GF-D8 (cell line): ENCODE measurements at places on chromosomes 13 and 19.

DNA sequence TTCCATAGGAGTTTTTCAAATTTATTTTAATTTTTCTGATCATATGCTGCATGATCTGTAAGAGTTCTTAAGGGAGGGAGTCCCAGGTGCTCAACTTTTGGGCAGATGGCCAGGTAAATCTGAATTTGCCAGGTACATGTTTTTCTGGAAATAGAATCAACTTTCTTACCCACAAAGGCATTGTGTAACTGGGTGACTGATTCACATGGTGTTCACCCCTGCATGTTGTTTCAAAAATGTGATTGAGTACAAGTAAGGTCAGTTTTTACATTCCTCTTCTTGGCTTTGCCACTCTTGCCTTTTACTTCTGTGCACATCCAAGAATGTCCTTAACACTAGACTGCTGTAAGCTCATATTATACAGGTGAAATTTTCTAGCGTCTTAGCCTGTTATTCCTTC is 30.4 kb downstream of the RB1 start:
- no peak for DNase-seq

GRCh38 chr13:45040622-45041021 is 51.3 kb downstream of the GPALPP1 start:
- DNase-seq, result no peak

GRCh38 chr13:110231348-110232047 is 75.5 kb downstream of the COL4A1 start:
- DNase-seq, result no peak

GRCh38 chr19:30447553-30447870 is 75.3 kb downstream of the ZNF536 start:
- DNase-seq, result no peak

DNA sequence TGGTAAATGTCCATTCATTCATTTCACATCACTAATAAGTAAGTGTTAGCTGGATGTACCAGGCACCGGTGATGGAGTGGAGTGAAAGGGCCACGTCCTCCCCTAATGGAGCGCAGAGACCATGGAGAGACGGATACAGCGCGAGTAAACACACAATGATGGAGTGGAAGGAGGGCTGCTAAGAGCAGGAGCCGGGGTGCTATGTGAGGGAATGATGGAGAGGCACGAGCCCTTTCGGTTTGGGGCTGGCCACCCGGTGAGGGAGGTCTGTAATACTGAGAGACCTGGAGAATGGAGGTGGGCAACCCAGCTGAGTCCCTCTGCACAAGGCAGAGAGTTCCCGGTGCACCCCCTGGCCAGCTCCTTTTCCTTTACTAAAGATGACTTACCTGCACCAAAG is 53.7 kb downstream of the PEPD start:
- DNase-seq, result no peak

DNA sequence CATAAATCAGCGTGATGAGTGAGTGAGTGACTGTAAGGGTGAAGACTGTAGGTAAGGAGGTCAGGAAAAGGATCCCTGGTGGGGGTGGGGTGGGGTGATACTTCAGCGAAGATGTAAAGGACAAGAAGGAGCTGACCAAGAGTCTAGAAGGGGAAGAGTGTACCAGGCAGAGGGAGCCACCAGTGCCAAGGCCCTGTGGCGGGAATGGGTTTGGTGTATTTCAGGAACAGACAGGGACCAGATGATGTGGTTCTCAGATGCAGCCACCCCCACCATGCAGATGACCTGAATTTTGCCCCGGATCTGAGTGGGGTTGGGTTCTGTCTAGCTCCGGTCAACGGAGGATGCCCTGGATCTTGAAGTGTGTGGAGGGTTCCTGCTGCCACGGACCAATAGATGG is 30.1 kb upstream of the SLC7A10 start:
- no peak for DNase-seq

GRCh38 chr19:35136977-35137702 is 1.5 kb upstream of the FXYD1 start:
- no peak for DNase-seq

- DNase-seq, result no peak
Measured at GRCh38 chr13:30294004-30294403, 13.3 kb downstream of the KATNAL1 start.

DNA sequence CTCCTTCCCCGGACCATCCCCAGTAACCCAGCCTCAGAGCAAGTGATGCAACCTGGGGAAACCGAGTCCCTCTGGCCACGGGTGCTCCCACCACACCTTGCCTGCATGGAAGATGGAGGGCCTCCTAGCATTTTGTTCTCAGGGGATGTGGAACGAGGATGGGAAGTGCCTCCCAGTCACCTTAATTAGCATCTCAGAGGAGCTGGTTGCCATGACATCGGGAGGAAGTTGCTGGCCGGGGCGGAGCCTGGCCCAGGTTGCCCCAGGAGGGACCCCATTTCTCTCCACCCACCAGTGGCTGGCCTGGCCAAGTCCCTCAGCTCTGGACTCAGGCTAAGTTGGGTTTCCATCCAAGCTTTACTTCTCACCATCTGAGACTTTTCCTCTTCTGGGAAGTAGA is 24.1 kb upstream of the PTPRS start:
- no peak for DNase-seq

DNA sequence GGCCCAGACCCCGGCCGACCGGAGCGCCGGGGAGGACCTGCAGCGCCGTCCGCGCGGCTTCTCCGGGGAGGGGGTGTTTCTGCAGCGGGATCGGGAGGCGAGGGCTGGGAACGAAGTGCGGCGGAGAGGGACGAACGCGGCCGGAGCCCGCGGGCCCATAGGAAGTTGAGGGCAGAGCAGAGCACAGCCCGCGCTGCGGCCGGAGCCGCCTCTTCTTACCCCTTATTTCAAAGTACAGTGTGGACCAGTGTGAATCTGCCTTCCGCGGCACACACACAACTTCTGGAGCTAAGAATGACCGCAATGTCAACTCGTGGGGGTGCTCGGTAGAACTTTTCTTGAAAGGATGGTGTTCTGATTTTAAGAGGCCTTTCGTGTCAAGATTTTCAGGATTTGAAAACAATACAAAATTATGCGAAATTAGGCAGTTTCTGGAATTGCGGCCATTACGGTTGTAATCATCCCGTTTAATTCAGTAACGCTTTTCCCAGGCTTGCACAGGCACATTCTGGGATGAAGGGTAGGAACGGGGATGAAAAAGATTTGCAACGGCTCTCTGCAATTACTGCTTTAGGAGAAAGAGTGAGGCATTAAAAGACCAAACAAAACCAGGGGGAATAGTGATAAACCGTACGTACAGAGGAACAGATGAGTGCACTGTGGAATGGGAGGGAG is 821 bp downstream of the TDRD3 start:
- DNase-seq, result peak; percentile 63

GRCh38 chr13:22014469-22014868 is 343.6 kb downstream of the FGF9 start:
- no peak for DNase-seq

DNA sequence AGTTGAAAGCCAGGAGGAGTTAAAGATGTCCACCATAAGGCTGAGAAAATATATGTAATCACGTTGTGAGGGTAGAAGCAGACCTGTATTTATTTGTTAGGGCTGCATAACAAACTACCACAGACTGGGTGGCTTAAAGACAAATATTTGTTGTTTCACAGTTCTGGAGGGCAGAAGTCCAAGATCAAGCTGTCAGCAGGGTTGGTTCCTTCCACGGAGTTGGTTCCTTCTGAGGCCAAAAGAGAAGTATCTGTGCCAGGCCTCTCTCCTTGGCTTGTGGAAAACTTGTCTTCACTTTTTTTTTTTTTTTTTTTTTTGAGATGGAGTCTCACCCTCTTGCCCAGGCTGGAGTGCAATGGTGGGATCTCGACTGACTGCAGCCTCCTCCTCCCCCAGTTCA is 73.7 kb upstream of the SLAIN1 start:
- DNase-seq, result no peak

DNA sequence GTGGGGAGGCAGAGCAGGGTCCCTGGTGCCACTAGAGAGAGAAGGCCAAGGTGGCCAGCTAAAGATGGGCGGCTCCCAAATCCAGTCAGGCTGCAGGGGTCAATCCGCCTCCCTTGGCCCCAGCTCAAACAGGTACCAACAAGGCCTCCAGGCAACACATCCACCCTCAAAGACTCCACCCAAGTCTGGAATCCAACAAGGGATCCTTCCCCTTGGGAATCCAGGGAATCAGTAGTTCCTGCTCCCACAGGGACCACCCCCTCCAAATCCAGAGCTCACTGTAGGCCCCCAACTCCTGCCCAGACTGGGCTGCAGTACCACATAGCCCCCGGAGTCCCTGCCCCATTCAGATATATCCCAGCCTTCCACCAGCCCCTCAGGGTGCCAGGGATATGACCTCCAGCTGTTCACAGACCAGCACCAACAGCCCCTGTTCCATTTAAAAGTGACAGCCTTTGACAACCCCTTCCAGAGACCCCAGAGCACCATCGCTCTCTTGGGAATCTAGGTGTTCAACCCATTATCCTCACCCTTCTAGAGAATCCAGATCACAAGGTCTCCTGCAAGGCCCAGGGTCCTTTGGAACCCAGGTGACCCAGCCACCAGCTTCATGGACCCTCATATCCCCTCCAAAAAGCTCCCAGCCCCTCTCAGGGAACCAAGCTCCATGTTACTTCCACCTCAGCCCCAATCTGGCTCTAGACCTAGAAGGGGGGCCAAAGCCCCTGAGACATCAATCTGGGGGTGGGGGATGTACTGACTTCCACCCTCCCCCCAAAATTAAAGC is 3.2 kb downstream of the ERF start:
- no peak for DNase-seq

DNA sequence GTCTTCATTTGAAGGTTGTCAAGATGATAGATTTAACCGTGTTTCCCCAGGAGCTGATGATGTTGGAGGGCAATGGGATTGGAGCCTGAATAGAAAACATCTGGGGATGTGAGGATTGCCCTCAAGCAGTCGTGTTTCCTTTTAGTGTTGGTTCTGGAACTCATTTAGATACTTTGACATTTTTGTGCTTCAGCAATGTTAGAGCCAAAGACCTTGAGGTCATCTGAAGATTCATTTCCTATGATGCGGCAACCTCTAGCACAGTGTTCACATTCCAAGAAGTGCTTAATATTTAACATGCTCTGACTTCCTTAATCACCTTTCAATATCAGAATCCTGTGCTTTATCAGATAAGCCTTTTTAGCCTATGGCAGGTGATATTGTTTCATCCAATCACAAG is 82.7 kb downstream of the SLC10A2 start:
- DNase-seq, result no peak

- DNase-seq, result no peak
Measured at GRCh38 chr19:43469160-43469480, 3.7 kb upstream of the LYPD3 start.

DNA sequence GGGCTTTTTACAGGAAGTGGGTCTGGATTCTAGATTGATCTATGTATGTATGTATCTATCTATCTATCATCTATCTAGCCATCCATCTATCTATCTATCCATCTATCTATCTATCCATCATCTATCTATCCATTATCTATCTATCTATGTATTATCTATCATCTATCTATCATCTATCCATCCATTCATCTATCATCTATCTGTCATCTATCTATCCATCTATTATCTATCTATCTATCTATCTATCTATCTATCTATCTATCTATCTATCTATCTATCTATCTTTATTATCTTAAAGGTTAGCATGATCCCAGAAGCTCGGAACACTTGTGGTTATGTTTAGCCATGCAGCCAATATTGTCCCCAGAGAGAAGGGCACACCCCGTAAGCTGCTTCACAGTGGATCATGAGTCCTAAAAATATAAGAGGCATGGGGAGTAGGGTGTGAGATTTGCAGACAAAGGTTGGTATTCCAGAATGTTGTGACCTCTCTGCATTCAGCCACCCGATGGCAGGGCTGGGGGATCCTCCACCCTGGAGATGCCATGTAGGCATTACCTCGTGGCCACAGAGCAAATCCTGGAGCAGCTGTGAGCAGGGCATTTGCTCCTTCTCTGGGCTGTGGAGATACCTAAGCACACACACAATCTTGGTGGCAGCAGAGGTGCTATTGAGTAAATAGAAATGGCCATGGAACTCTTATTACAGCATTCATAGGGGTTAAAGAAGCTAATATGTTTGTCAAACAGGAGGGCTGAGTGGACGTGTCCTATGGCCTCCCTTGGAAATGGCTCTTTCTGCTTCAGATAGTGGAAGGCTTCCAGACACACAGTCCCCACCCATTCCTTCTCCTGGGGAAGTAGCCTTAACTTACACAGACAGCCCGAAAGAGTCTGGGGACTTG is 310.0 kb upstream of the TSHZ3 start:
- no peak for DNase-seq

DNA sequence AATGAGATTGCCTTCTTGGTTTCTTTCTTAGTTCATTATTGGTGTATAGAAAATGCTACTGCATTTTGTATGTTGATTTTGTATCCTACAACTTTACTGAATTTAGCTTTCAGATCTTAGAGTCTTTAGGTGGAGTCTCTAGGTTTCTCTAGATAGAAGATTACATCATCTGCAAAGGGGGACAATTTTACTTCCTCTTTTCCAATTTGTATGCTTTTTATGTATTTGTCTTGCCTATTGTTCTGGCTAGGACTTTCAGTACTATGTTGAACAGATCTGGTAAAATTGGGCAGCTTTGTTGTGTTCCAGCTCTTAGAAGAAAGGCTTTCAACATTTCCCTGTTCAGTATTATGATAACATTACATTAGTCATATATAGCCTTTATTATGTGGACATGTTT is 101.0 kb upstream of the SPRY2 start:
- no peak for DNase-seq

- no peak for DNase-seq
Measured at GRCh38 chr13:33057019-33057780, 41.0 kb downstream of the KL start.

GRCh38 chr19:8611877-8612806 is 1.6 kb upstream of the ADAMTS10 start:
- DNase-seq, result no peak

GRCh38 chr13:98478189-98479129 is 98.4 kb downstream of the STK24 start:
- no peak for DNase-seq

DNA sequence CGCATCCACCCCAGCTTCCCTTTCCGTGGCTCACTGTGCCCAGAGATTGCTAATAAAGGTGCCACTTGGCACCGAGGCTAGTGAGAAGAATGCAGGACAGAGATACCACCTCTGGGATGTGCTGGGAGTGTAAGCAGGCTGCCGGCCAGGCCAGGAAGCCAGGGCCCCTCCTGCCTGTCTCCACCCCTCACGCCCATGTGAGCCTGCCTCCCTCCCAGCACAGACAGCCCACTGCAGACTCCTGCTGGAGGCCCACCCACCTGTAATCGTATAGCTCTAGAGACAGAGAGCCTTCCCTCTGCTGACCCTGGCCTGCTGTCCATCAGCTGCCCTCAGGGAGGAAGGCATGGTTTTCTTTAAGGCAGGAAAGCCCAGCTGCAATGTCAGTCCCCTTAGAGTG is 13.9 kb downstream of the VSTM2B start:
- no peak for DNase-seq

DNA sequence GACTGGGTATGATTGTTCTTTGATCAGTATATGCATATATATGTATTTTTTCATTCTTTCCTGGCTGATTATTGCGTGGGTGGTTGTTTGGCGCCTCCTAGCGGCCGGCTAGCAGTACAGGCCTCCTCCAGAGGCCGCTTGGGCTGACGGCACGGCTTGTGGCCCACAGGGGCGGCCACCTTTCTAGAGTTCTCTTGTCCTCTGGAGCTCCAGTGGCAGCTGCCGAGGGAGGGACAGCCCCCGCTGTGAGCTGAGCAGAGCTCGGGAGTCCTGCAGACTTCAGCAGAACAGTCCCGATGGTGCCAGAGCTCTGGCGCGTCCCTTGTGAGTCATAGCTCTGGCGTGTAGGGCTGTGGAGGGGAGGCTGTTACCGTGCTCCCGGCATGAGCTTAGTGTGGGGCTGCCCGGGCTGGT is 22.5 kb upstream of the ZNF429 start:
- no peak for DNase-seq
